ENCODE measurements at places on chromosomes 1 and 21. TPM values are rescaled to one million over a fixed set of nuclear protein-coding genes. Genes with fewer than 3 reads are reported as not detected.

Gene ANGPTL3
- total RNA-seq: not detected

DNA sequence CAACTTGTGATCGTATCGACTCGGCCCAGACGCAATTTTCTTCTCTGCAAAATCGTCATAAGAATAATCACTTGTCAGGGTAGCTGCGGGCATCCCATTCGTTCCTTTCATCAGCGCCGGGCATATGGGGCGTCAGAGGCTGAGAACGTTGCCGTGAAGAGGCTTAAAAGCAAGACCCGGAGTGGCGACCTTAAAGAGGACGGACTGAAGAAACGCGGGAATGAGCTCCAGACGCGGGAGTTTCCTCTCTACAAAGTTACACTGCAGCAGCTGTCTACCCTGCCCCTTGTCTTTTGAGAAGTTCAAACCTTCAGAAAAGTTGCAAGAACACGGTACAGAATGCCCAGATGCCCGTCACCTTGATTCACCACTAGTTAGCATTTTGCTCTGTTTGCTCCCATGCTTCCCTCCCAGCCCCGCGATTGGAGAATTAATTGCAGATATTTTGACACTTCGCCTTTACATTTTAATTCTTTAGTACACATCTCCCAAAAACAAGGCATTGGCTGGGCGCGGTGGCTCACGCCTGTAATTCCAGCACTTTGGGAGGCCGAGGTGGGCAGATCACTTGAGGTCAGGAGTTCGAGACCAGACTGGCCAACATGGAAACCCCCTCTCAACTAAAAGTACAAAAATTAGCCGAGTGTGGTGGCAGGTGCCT is 967 bp downstream of the CENPS start:
- DNase-seq: peak; percentile 52
- H3K4me3 ChIP-seq: peak overlapping the region; percentile 60

Gene TMOD4
- 1.2 TPM for total RNA-seq

DNA sequence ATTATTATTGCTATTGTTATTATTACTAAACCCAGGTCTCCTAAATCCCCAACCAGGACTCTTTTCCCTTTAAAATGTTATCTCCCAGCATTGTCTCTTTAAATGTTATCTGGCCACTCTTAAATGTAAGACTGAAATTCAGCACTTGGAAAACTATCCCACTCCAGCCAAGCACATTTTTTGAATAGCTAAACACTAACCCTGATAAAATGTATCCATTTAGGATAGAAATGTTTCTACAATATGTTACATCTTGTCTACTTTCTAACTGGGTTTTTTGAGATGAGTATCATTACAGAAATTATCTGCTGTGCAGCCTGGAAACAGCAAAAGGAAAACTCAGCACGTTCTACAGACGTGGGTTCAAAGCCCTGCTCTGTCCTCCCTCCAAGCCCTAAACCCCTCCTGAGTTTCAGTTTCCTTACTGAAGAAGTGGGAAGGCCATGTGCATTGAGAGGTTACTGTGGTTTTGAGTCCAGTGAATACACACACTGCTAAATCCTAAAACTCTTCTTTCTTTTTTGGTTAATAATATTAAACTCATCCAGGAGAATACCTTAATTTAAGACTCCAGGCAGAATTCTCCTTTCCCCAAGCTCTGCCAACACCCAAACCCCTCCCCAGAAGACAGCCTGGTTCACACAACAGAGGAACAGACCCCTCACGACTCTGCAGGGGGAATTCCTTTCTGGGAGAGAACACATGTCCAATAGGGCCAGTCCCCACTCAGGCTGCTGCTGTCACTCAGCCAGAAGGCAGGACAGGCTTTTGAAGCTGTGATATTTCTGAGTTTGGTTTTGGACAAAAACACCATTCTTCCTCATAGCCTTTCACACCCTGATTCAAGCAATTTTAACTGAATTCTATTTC is 41.9 kb downstream of the HIVEP3 start:
- H3K4me3 ChIP-seq: no peak overlapping the region
- no peak for DNase-seq
- H3K27me3 ChIP-seq: peaks cover 10% of the 10 kb centered on the region

Gene UCHL5
- total RNA-seq: 138 TPM

GRCh38 chr1:22139066-22139594 is 3.8 kb downstream of the WNT4 start:
- no peak overlapping the region for H3K27ac ChIP-seq
- H3K27me3 ChIP-seq: peaks cover 89% of the 10 kb centered on the region
- no peak overlapping the region for H3K4me3 ChIP-seq
- no peaks in the 10 kb centered on the region for H3K36me3 ChIP-seq
- H3K4me1 ChIP-seq: peaks cover 28% of the 10 kb centered on the region
- no peak for DNase-seq

DNA sequence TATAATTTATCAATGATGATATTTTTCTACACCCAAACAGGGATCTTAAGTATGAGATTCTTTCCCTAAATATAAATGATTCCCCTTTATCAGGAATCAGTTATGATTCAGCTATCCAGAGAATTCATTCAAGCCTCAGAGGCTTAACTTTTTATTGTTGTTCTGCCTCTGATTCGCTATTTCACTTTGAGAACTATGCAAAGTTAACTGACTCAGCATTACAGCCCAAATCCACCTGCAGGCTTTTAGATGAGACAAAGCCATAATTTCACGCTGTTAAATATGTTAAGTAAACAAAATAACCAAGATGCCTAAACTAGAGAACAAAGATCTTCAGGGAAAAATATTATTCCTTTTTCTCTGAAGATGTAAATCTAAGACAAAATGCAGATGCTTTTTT is 8.5 kb downstream of the SCYL3 start:
- DNase-seq: no peak
- no peaks in the 10 kb centered on the region for H3K4me1 ChIP-seq
- H3K27ac ChIP-seq: no peak overlapping the region
- no peak overlapping the region for H3K4me3 ChIP-seq
- peaks cover 37% of the 10 kb centered on the region for H3K36me3 ChIP-seq
- no peaks in the 10 kb centered on the region for H3K27me3 ChIP-seq

- H3K4me1 ChIP-seq: no peaks in the 10 kb centered on the region
- no peaks in the 10 kb centered on the region for H3K36me3 ChIP-seq
- no peak overlapping the region for H3K4me3 ChIP-seq
- H3K27ac ChIP-seq: no peak overlapping the region
- peaks cover 20% of the 10 kb centered on the region for H3K27me3 ChIP-seq
Observed at GRCh38 chr1:147500309-147500839, 40.9 kb upstream of the BCL9 start.

DNA sequence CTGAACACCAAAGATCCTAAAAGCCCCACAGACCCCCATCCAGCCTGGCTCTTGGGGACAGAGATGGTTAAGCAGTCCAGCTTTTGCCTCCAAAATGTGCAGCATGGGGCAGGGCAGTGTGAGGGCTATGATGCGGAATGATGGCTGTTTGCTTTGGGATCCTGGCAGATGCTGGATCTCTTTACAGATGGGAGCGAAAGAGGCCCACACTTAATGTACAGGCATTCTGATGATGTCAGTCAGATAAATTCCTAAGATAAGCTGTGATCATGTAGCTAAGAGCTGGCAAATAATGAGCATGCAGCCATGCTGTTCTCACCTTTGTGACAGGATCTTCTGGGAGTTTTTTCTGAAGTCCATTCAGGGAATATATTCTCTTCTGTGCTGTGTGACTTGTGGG is 17.6 kb upstream of the KCNQ4 start:
- H3K4me1 ChIP-seq: no peaks in the 10 kb centered on the region
- no peak overlapping the region for H3K4me3 ChIP-seq
- H3K27me3 ChIP-seq: no peaks in the 10 kb centered on the region
- H3K27ac ChIP-seq: no peak overlapping the region

DNA sequence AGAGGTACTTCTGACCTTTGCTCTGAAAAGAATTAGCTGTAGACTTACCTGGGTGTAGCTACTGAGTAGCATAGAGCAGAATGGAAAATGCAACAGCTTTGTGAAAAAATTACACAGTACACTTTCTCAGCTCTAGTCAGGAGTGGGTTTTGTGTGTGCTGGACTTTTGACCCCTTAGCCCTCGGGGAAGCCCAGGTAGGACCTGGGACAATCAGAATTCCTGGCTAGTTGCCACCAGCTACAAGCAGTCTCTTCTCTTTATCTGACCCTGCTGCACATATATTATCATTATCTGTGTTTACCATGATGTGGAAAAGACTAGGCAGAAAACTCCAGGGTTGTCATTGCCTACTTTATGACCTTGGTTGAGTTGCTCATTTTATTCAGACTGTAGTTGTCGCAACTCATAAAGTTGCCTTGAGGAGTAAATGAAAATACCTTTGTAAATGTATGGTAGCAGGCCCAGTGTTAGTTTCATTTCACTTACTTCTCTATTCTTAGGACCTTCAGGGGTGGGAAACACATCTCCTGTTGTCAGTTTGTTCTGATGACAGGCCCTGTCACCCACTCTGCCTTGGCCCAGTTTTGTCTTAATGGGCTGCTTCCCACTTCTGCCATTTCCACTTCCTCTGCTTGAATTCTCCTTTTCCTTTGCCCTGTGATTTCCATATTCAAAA is 5.4 kb downstream of the NEK7 start:
- peaks cover 32% of the 10 kb centered on the region for H3K4me1 ChIP-seq
- H3K36me3 ChIP-seq: no peaks in the 10 kb centered on the region
- peak overlapping the region; percentile 38 for H3K27ac ChIP-seq

Gene LCE3E
- total RNA-seq: not detected

Gene ZBTB8OS
- 54.8 TPM for total RNA-seq

GRCh38 chr1:217333939-217334338 is 297.0 kb downstream of the GPATCH2 start:
- H3K4me3 ChIP-seq: no peak overlapping the region
- no peaks in the 10 kb centered on the region for H3K27me3 ChIP-seq
- H3K36me3 ChIP-seq: no peaks in the 10 kb centered on the region

Gene SPRR2F
- 0.76 TPM for total RNA-seq

DNA sequence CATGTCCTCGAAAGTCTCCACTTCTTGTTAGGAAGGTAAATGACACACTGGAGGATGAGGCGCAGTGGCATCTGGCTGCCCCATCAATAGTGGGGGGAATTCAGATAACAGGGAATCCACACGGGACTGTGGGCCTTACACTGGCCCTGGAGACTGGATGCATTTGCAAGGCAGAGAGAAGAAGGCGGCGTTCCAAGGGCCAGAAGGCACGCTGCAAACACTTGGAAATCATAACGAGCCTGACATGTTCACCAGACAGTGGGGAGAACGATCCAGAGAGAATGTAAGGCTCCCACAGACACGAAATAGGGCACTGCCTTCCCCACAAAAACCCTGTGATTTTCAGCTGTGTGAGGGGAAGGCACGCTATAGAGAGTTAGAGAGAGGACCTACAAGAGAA is 70.5 kb downstream of the PGBD5 start:
- H3K4me1 ChIP-seq: no peaks in the 10 kb centered on the region
- H3K4me3 ChIP-seq: no peak overlapping the region
- no peak overlapping the region for H3K27ac ChIP-seq
- DNase-seq: no peak

DNA sequence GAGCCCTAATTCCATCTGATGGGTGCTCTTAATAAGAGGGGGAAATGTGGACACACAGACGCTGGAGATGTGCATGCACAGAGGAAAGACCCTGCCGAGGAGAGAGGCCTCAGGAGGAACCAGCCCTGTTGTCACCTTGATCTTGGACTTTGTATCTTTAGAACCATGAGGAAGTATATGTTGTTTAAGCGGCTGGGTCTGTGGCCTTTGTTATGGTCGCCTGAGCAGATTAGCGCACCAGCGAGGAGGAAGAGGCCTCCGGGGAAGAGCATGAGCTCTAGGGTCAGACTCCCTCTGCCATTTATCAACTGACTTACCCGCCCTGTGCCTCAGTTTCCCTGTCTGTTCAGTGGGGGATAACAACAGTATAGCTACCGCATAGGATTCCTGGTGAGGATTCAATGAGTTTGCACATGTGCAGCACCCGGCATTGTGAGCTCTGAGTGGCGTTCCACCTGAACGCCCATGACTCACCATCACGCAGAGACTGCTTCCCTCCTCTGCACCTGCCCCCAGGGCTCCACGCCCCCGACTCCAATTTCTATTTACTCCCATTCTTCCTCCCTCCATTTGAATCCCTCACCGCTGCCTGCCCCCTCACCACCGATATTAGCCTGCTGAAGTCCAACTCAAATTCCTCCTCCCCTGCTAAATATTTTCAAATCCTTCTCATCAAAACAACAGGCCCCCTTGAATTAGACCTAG is 67.2 kb downstream of the ATP5PO start:
- no peak for DNase-seq
- peaks cover 72% of the 10 kb centered on the region for H3K27me3 ChIP-seq
- no peaks in the 10 kb centered on the region for H3K36me3 ChIP-seq
- H3K27ac ChIP-seq: no peak overlapping the region
- H3K4me3 ChIP-seq: no peak overlapping the region

Gene UMODL1
- not detected for total RNA-seq

DNA sequence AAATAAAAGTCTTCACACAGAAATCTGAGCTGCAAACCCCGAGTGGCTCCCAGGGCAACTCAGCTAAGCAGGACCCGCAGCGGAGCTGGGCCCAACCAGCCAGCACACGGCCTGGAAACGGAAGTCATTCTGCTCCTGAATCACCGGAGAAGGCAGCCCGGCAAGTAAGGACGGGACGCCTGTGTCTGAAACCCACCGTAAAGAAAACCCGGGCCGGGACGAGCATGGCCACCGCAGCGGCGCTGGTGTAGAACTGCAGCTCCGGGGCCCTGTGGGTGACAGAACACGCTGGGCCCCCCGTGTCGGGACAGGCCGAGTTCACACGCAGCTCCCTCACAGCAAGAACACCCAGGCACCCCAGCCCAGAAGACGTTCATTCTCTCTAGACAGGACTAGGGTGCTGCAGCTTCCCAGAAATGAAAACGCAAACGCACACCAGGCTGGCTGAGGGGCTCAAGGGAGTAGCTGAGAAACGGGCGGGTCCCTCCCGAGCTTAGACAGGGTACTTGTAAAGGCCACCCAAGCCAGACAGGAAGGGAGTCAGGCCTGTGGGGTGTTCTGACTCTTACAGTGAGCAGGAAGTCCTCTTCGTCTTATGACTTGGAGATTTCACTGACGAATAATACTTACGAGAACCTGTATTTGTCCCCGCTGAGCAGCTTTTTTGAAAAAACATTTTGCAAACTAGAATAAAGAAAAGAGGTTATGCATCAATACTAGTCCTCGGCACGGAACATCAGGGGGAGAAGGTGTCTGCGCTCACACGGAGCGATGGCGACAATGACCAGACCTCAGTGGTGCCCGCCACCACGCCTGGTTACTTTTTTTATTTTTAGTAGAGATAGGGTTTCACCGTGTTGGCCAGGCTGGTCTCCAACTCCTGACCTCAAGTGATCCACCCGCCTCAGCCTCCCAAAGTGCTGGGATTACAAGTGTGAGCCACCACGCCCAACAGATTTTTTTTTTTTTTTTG is 10.9 kb upstream of the CDK11B start:
- peaks cover 16% of the 10 kb centered on the region for H3K4me1 ChIP-seq
- peaks cover 44% of the 10 kb centered on the region for H3K36me3 ChIP-seq
- H3K4me3 ChIP-seq: no peak overlapping the region
- no peak overlapping the region for H3K27ac ChIP-seq
- no peaks in the 10 kb centered on the region for H3K27me3 ChIP-seq

Measured in K562 (cell line).